Activated T-helper 2 cell treated with anti-CD3 and anti-CD28 coated beads, Interferon-gamma antibody, Interleukin-2, Interleukin-4, amounts not matched to agents 10 μg/mL and 5 μg/mL and 100 μg/mL, durations not matched to agents 14 hours and 24 hours and 36 hours (primary cell): ENCODE measurements at places on chromosomes 6 and 20.

DNA sequence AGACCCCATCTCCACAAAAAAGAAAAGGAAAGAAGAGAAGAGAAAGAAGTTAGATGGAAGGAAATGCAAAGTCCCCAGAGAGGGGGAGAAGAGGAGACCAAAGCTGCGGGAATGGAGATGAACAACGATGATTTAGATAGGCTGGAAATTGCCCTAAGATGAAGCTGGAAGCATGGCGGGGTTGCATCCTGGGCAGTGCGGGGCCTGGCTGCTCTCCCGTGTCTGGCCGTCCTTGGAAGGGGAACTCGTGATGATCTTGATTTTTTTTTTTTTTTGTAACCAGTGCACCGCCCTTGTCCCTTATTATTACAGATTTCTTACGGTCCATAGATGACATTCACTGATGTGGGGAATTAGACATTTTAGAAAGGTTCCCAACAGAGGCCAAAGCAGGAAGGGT, 276.5 kb downstream of the CDH4 start:
- no peak for DNase-seq

DNA sequence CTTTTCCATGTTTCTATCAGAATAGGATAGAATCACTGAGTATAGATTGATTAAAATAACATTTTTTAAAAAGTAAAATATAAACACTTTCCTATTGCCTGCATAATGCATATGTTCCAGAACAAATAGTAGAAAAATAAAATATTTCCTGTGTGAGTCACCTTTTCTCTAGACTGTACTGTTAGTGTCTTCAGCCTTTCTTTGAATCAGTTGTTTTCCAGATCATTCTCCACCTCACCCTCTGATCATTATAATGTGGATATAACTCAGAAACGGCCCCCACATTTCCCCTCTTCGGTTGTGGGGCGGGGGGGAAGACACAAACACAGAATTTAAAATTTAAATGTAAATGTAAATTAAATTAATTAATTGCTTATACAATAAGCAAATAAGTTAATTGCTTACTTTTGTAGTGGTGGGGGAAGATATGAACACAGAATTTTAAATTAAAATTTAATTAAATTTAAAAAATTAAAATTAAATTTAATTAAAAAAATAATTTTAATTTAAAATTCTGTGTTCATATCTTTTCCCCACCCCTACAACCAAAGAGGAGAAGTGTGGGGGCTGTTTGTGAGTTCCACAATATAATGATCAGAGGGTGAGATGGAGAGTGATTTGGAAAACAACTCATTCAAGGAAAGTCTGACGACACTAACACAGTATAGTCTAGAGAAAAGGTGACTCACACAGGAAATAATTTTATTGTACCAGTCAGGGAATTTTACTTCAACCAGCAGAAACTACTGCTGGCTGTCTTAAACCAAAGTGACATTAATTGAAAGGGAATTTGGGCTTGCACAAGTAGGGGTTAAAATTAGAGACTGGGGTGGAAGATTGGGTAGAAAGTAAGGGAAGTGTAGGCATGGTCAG, 37.1 kb upstream of the PROKR2 start:
- no peak for DNase-seq

GRCh38 chr6:7073821-7074525, 33.8 kb upstream of the RREB1 start:
- peak; percentile 57 for DNase-seq

DNA sequence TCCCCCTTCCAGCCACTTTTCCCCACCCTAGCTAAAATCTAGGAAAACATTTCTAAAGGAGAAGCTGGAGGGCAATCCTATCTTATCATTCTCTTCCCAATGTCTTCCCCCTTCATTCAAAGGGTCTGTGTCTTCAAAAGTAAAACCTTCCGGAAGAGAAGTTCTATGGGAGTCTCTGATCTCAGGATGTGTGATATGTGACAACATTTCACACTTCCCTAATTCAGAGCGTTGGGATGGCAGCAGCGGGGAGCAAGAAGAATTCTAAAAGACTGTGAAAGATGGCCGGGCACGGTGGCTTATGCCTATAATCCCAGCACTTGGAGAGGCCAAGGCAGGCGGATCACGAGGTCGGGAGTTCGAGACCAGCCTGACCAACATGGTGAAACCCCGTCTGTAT, 65.4 kb upstream of the AKIRIN2 start:
- no peak for DNase-seq
